ENCODE measurements at places on chromosomes 1 and 21.

GRCh38 chr1:236524895-236525184 lies 1.1 kb downstream of the LGALS8 start:
- no peak for DNase-seq

DNA sequence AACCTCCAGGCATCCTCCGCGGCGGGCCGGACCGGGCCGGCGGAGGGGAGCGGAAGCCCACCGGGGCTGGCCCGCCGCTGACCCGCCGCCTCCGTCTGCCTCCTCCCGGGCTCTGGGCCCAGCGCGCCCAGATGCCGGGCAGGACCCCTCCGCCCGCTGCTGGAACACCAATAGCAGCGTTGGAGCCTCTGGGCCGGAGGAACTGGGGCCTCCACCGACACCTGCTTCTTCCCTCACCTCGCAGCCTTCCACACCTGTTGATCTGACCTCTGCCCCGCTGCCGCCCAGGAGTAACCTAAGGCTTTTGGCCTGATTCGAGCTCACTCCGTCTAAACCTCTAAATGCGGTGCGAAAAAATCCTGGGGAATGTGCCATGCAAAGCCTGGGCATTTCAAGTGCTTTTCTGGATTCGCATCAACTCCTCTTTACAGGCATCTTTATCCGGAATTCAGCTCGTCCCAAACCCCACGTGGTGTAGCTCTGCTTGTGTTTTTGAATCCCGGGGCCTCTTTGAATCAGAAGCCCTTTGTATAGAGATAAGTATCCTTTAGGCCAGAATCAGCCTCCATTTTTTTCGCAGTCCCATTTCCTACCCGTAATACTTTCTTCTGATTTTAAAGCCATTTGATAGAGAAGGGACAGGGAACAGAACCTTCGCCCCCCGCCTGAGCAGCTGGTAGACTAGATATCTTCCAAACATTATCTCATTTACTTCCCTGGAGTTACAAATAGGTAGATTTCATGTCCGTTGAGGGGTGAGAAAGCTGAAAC lies 680 bp upstream of the CNN3 start:
- no peak for DNase-seq

- DNase-seq: no peak
Measured at GRCh38 chr1:114231301-114231700, 77.6 kb upstream of the SYT6 start.

- no peak for DNase-seq
Measured at GRCh38 chr1:178531887-178532286, 19.0 kb downstream of the TEX35 start.

DNA sequence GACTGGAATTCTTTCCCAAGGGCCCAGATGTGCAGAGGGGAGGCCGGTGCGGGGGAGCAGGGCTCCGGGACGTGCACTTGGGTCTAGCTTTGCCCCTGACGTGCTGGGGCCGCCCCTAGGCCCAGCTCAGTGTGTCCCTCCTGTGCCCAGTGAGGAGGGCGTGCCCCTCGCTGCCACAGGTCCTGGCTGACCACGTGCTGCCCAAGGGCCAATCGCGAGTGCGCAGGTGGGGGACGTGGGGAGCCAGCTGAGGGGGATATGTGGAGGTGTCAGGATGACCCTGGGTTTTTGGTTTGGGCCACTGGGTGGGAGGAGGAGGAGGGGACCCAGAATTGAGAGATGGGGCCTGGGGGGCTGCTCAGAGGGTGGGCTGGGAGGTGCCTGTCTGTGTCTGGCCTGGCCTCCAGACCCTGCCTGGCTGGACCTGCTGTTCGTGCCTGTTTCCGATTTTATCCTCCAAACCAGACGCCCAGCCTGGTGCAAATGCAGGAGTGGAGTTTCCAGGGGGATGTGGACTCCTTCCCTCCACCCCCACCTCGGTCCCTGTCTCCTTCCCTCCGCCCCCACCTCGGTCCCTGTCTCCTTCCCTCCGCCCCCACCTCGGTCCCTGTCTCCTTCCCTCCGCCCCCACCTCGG lies 6.1 kb upstream of the RNF223 start:
- DNase-seq: peak; percentile 57

DNA sequence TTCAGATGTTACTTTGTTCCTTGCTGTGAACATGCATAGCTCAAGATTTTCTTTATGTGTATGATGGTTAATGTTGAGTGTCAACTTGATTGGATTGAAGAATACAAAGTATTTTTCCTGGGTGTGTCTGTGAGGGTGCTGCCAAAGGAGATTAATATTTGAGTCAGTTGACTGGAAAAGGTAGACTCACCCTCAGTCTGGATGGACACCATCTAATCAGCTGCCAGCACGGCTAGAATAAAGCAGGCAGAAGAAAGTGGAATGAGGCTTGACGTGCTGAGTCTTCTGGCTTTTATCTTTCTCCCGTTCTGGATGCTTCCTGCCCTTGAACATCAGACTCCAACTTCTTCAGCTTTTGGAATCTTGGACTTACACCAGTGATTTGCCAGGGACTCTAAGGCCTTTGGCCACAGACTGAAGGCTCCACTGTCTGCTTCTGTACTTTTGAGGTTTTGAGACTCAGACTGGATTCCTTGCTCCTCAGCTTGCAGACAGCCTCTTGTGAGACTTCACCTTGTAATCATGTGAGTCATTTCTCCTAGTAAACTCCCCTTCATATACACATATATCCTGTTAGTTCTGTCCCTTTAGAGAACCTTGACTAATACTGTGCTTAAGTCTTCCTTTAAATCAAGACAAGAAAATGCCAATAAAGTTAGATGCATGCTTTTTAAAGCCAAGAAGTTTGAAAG lies 626.6 kb downstream of the KCNT2 start:
- DNase-seq: no peak

DNA sequence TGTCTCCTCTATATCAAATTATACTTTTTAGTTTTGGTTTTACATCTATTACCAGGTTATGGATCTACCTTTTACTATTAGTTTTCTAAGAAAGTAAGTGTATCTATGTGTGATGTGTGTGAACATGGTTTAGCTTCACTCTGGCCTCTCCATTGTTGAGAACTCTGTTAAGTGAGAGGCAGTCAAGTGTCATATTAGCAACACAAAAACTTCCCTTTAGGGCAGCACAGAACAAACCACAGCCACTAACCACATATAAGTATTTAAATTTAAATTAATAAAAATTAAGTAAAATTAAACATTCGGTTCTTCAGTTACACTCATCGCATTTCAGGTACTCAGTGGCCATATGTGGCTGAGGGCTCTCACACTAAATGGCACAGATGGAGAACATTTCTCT lies 96.6 kb downstream of the DPYD start:
- DNase-seq: no peak

DNA sequence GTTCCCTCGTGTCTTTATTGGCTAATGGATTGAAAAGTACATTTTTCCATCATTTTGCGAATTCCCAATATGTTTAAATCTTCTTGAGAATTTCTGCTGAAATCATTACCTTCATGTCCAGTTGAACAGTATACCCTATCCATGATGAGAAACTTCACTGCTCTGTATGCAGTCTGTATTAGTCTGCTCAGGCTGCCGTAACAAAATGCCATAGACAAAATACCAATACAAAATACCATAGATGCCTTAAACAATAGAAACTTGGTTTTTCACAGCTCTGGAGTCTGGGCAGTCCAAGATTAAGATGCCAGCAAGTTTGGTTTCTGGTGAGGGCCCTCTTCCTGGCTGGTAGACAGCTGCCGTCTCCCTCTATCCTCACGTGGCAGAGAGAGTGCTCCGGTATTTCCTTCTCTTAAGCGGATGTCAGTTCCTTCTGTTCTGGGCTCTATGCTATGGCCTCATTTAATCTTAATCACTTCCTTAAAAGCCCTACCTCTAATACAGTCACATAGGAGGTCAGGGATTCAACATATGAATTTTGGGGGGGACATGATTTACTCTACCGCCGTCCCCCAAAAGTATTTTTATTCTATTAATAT lies 27.0 kb downstream of the CXADR start:
- no peak for DNase-seq

DNA sequence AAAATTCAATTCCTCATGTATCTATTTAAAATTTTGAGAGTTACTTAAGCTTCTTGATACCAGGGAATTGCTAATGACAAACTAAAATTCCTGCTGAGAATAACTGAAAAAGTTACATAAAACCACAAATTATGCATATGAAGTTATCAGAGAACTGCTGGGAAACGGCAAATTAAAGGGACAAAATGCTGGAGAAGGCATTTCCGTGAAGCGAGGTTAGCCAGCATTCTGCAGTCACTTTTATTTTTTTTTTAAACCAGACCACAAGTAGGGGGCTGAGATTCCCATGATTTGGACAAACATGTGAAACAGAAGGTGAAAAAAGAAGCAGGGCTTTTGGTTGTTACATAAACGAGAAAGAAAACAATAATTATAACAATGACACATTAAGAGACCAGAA lies 737.6 kb upstream of the CHRM3 start:
- no peak for DNase-seq

DNA sequence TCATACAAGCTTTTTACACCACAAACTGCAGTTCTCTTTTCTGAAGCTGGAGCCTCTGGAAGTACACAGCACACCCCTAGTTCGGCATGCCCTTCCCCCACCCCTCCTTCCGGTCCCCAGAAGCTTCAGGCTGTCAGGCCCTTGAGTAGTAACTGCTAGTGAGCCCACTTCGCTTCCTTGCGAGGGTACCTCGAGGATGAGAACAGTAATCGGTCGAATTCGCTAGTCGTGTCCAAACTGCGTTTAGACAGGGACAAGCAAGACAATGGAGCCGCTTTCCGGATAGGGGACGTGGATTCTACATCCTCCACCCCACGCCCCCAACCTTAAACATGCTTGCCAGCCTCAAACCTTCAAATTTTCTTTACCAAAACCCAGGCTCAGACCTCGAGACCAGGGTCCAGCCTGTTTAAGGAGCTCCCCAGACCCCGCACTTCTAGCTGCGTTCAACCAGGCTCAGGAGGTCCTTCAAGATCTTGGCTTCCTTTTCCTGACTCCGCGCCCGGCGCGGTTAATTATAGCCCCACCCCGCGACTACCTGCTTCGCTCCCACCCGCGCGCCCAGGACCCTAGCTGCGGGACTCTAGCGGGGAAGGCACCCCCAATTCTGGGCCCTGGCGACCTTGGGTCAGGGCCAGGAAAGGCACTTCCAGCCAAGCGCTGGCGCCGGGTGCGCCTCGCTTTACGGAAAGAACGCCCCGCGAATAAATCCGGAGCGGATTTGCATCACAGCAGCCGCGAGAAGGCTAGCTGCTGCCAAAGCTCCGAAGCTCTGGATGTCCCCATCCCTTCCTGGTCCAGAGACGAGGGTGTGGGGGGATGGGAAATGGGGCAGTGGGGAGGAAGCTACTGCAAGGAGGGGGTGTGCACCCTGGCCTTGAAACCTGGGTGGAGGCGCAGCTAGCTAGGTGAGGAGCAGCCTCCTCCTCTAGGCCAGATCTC lies 8.1 kb upstream of the TSPAN1 start:
- no peak for DNase-seq

DNA sequence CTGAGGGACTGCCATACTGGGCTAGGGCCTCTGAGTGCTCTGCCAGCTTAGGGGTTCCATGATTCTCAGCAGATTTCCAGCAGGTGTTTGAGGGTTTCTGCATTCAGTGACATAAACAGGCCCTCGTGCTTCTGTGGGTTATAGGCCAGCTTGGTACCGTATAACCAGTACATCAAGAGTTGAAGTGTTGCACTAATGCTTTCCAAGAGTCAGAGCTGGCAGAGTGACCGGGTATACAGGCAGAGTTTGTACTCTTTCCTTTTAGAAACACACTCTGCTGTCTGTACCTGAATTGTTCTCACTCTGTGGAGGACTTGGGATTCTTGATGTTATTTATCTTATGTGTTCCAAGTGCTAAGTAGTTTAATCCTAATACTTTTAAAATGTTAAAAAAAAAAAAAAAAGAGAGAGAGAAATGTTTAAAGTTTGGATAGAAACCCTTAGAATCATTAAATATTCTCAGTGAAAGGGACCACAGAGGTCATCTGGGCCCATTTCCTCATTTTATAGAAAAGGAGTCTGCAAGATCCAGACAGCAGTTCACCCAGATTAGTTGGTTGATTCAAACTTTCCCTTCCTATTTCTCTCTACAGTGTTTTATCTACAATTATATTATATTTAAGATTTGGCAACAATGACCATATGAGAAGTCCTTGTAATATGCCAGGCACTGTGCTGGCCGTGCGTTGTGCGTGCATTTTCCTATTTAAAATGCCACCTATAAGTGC lies 325.8 kb downstream of the KIF26B start:
- no peak for DNase-seq

- no peak for DNase-seq
Measured at GRCh38 chr1:36328713-36329112, 5.3 kb upstream of the EVA1B start.

GRCh38 chr1:150876119-150876454 lies 312 bp downstream of the ARNT start:
- peak; percentile 53 for DNase-seq

DNA sequence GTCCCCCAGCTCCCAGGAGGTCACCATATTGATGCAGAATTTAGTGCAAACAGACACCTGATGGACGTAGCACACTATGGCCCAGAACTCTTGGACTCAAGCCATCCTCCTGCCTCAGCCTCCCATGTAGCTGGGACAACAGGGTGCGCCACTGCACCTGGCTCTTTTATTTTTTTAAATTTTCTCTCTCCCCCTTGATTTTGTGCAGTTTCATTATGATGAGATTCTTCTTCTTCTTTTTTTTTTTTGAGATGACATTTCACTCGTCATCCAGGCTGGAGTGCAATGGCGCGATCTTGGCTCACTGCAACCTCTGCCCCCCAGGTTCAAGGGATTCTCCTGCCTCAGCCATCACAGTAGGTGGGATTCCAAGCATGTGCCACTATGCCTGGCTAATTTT lies 63.8 kb downstream of the RPS6KA1 start:
- no peak for DNase-seq

GRCh38 chr1:110914676-110915075 lies 41.7 kb downstream of the CD53 start:
- DNase-seq: no peak

DNA sequence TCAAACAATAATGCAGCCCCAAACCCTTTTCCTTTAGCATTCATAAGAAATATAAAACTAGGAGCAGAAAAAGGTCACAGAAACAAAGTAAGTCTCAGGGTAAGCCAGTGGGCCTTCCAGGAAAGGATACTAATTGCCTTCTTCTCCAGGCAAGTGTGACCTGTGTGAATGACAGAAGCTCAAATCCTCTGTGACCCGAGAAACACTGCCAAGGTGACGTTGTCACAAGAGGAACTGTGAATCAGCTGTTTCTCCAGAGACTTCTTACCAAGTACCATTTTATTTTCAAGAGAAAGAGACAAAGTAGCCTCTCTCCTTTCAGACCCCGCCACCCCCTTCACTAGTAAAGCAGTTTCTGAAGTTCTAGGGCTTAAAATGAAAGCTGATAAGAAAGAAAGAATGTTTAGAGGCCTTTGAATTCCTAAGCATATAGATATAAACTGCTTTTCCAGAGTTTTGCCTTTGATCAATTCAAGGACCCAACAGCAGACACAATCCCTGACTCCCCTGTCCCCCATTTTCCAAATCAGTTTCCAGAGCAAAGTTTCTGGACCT lies 155.6 kb downstream of the NUF2 start:
- DNase-seq: no peak

DNA sequence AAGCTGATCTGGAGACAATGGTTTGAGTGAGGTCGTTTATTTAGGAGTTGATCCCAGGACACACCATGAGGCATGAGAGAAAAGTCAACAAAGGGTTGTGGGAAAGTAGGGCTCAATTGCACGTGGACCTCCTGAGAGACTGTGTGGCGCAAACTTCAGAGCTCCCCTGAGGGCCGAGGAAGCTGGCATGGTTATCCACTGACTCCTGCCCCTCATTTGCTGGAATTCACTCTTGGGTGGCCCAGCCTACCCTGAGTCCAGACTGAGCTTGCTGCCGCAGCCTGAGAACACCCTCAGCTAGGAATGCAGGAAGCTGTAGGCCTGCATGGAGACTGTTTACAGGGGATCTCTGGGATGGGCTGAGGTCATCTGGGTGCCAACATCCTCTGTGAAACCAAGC lies 301.0 kb downstream of the RWDD3 start:
- no peak for DNase-seq

Measured in RWPE1 (cell line).